ENCODE measurements at places on chromosomes 7 and 10. TPM values are rescaled to one million over a fixed set of nuclear protein-coding genes. Genes with fewer than 3 reads are reported as not detected.

- no peak for DNase-seq
These were observed 52.1 kb downstream of the INSIG1 start for GRCh38 chr7:155349601-155350331.

- DNase-seq = no peak
These were observed 77.0 kb upstream of the EEPD1 start for GRCh38 chr7:36076074-36076473.

MINDY4 gene
- 6.2 TPM for total RNA-seq

LOXL4 gene
- 17.7 TPM for total RNA-seq

All from Panc1 (cell line).